Tibial nerve (tissue), 4 donors: ENCODE measurements at places on chromosomes 5 and 9. TPM values are rescaled to one million over a fixed set of nuclear protein-coding genes. Genes with fewer than 3 reads are reported as not detected.

DMRT3 gene
- 0.42 TPM for total RNA-seq

EIF4E1B gene
- not detected for total RNA-seq

SLU7 gene
- total RNA-seq = 68.2 TPM

SLC25A48 gene
- 91.2 TPM for total RNA-seq

FOXD4 gene
- total RNA-seq = not detected

SPATA31A3 gene
- total RNA-seq = not detected

EGFLAM gene
- 18.4 TPM for total RNA-seq

ARID3C gene
- 0.66 TPM for total RNA-seq

IQGAP2 gene
- total RNA-seq = 42.8 TPM

AK8 gene
- total RNA-seq = 2.6 TPM

NMUR2 gene
- total RNA-seq = not detected

ZMYND19 gene
- 13.8 TPM for total RNA-seq

PCA3 gene
- total RNA-seq = not detected

PCDHGC4 gene
- 4.7 TPM for total RNA-seq

HSD17B3 gene
- total RNA-seq = 0.66 TPM

ACER2 gene
- 3.8 TPM for total RNA-seq

GCNT4 gene
- 0.98 TPM for total RNA-seq

F2R gene
- total RNA-seq = 12.6 TPM

SEMA4D gene
- total RNA-seq = 25.3 TPM

TAS2R1 gene
- total RNA-seq = not detected

SYNPO gene
- 58.4 TPM for total RNA-seq

UBE2QL1 gene
- 0.39 TPM for total RNA-seq

MATR3 gene
- 147 TPM for total RNA-seq

ASS1 gene
- total RNA-seq = 320 TPM

CTSV gene
- not detected for total RNA-seq

CA9 gene
- not detected for total RNA-seq

TNIP1 gene
- total RNA-seq = 91.2 TPM

CDH9 gene
- not detected for total RNA-seq

PCDHGB2 gene
- total RNA-seq = 11.4 TPM
